ENCODE measurements at places on chromosomes 6 and 20.

DNA sequence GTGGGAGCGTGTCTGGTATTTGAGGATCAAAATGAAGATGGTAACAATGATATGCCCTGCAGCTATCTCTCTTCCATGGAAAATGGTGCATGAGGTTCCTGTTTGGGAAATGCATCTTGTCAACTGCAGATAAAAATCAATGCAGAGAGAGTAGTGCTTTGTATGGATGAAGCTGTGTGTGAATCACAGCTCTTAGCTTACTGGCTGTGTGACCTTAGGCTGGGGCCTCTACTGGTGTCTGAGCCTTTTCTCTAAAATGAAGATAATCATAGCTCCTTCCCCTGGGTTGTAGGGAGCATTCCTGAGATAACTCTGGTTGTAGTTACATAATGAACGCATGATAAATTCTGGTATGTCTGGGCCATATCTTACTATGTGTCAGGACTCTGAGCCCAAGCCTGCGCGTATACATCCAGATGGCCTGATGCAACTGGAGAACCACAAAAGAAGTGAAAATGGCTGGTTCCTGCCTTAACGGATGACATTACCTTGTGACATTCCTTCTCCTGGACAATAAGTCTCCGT lies 19.6 kb downstream of the ANGPT4 start:
- DNase-seq, result no peak

GRCh38 chr20:11748436-11748835 lies 169.3 kb upstream of the BTBD3 start:
- DNase-seq, result no peak

- DNase-seq, result peak; percentile 43
Measured at GRCh38 chr6:33840048-33840926, 36.5 kb upstream of the MLN start.

DNA sequence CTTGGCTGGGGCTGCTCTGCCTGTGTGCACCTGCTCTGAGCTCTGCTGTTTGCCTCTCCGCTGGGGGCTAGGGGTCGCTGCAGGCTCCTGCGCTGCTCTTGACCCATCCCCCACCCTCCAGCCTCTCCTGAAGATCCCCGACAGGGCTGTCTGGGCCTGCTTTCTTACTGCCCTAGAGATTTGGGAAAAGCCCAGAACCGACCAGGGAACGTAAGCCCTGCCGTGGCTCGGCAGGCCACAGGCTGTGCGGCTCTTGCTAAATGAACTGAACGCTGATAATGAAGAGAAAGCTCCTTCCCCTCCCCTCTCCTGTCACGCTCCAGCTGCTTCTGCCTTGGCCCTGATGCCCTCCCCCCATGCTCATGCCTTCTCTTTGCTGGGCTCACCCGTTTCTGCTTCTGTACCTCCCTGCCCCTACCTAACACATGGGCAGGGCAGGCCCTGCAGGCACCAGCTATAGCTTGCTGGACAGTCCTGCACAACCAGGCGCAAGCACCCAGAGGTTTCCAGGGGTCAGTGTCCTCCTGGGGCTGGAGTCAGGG lies 32.0 kb upstream of the PCMTD2 start:
- DNase-seq, result no peak

DNA sequence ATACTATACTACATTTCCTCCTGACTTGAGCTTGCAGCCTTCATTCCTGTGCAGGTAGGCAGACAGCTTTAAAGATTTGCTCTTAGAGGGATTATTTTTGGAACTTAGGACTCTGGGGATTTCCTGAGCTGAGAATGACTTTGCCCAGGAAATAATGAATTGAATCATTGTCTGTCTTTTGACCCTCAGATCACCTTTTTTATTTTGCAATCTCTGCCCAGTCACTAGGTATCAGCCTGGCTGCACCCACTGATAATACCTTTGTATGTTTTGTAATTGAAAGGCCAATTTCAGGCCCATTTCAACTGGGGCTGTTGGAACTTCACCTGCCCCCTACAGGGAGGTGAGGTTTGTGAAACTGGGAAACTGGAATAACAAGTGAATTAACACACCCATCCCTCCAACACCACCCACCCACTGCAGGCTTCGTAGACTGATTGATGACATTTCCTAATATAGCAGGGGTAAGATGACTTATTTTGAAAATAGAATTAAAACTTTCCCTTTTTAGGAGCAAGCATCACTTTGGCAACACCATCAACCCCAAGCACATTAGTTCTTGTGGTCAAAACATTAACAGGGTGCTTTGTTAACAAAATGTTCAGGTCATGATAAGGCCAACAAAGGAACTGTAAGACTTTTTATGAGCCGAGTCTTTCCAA lies 157.1 kb upstream of the CENPW start:
- DNase-seq, result no peak

DNA sequence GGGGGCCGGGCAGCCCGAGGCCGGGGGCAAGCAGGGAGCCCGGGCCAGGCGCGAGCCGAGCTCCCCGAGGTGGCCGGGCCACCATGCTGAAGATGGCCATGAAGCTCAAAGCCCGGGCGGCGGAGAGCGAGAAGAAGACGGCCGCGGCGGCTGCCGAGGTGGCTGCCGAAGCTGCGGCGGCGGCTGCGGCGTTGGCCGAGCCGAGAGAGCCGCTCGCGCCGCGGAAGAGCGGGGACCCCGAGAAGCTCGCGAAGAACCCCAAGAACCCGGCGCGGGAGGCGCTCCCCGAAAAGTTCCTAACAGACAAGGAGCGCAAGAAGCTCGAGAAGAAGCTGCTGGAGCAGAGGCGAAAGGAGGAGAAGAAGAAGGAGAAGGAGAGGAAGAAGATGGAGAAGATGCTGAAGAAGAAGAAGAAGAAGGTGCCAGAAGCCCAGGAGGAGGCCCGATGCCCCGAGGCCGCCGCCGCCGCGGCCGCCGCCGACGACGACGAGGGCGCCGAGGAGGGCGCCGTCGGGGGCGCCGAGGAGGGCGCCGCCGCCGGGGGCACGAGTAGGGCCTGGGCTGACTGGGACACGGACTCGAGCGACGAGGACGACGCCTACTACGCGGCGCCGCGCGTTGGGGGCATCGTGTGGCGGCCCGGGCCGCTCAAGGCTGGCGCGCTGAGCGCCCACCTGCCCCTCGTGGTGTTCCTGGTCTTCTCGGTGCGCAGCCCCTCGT lies 37.4 kb downstream of the GNAS start:
- DNase-seq, result peak; percentile 13

- DNase-seq, result no peak
Measured at GRCh38 chr6:169963581-169964297, 212.3 kb downstream of the ERMARD start.

DNA sequence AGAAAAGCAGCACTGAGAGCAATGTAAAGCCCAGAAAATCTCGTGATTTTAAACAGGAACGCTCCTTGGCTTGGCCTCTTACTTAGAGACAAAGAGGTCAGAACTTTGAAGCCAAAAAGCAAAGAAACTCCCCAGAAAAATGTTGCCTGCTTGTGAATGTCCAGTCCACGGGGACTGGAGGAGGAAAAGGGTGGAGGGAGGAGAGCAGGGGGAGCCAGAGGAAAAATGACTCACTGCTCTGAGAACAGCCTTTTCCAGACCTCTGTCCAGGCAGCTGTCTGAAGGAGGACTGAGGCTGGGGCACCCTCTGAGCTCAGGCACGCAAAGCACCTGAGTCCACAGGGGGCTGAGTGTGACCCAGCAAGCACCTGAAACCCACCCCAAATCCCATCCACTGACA lies 64.7 kb downstream of the TRAM2 start:
- no peak for DNase-seq

DNA sequence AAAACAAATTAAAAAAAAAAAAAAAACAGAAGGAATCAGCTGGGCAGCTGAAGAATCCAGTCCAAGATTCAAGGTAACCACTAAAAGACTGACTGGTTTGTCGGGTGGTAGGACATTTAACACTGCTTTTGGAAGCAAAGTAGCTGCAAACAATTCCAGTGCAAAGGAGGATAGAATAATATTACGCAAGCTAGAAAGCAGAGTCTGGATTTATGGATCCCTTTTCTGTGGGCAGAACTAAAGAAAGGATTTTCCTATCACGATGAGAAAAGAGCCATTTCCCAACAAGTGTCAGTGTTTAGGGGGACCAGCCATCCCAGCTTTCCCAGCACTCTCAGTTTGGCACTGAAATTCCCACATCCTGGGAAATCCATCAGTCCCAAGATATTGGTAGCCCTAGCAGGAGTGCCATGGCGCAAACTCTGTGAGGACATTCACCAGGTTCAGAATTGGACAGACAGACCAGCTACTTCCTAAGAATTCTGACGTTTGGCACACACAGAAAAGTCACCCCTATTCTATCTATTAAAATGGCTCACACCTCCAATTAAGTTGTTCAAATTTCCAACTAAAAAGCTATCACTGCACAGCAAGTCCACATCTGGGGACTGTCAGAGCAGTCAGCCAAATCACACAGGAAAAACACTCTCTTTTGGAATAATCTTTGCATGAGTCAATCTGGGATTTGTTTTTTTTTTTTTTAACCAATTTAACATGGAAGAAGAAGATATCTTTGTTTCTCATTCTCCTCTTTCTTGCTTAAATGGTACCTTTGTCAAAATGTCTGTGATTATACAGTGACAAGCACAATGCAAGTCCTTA lies 356.8 kb upstream of the ARID1B start:
- DNase-seq, result no peak

GRCh38 chr6:18264923-18265377 lies 620 bp upstream of the DEK start:
- DNase-seq, result no peak

- no peak for DNase-seq
Measured at GRCh38 chr6:159260208-159260607, 91.0 kb downstream of the FNDC1 start.

DNA sequence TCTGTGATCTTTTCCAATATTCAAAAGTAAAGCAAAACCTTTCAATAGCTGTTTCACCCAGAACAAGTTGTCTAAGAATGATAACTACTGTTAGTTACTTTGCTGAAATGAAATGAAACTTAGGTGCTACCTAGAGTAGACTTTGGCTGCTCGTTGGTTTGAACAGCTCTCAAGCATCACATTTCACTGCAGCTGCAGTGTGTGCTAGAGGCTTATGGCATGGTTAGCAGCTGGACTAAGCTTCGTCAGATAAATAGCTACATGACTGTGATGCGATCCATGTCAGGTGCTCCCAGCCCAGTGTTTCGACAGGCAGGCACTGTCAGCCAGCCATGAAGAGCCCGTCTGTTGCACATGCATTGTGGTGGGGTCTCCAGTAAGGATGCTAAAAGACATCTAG lies 201.1 kb downstream of the TFAP2B start:
- no peak for DNase-seq

GRCh38 chr6:29627755-29628418 lies 5.1 kb downstream of the GABBR1 start:
- peak; percentile 79 for DNase-seq

All from CD4-positive, alpha-beta T cell treated with Interleukin-6 for 4 hours (primary cell).